SIG-M5 (cell line): ENCODE measurements at places on chromosomes 5 and 9.

- DNase-seq: no peak
Observed at GRCh38 chr5:167797933-167798332, 493.5 kb upstream of the WWC1 start.

GRCh38 chr9:132543960-132544359, 38.4 kb upstream of the BARHL1 start:
- no peak for DNase-seq

GRCh38 chr9:110671849-110672248, 3.3 kb downstream of the MUSK start:
- DNase-seq: no peak

DNA sequence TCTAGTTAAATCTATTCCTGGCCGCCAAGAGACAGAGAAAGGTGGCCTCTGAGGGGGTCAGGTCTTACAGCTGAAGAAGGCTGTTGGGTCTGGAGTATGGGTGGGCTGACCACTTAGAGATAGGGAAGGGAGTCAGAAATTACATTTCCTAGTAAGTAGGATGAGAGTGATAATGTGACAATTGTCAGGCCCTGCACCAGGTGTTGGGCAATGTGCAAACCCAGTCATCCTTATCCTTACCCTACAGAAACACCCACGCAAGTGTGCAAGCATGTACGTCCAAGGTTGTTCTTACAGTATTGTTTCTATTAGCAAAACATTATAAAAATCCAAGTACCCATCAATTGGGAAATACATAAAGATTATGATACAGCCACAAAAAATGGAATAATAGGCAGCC, 9.5 kb downstream of the SPAAR start:
- no peak for DNase-seq

DNA sequence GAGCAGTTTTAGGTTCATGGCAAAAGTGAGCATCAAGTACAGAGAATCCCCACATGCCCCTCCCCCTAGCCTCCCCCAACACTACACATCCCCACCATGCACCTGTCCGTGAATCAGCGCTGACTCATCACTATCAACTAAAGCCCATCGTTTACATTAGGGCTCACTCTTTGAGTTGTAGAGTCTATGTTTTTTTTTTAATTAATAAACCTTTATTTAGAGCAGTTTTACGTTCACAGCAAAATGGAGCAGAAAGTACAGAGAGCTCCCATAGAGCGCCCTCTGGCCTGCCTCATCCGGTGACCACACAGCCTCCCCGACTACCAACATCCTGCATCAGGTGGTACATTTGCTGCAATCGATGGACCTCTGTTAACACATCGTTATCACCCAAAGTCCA, 47.9 kb upstream of the UNC5A start:
- DNase-seq: no peak

DNA sequence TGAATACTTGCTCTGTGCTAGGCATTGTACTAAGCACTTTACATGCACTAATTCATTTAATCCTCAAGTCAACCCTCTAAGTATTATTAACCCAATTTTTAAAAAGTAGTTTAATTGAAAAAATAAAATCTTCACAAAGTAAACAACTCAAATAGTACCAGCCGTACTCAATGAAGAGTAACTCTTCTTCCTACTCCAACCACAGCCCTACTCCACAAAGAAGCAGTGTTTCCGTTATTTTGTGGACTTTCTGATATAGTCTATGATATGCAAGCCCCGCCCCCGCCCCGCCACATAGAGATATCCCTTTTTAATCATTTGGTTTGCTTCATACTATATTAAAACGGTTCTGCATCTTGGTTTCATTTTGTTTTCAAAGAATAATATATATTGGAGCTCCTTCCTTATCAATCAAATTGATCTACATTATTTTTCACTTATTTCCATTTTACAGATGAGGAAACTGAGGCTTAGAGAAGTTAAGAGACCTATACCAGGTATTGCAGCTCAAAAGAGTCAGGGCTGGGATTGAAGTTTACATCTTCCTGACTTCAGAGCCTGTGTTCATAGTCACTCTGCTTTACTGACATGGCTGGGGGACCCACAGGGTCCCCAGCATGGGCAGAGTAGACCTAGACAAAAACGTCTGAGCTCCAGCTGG, 78.6 kb downstream of the PCDH1 start:
- DNase-seq: no peak

DNA sequence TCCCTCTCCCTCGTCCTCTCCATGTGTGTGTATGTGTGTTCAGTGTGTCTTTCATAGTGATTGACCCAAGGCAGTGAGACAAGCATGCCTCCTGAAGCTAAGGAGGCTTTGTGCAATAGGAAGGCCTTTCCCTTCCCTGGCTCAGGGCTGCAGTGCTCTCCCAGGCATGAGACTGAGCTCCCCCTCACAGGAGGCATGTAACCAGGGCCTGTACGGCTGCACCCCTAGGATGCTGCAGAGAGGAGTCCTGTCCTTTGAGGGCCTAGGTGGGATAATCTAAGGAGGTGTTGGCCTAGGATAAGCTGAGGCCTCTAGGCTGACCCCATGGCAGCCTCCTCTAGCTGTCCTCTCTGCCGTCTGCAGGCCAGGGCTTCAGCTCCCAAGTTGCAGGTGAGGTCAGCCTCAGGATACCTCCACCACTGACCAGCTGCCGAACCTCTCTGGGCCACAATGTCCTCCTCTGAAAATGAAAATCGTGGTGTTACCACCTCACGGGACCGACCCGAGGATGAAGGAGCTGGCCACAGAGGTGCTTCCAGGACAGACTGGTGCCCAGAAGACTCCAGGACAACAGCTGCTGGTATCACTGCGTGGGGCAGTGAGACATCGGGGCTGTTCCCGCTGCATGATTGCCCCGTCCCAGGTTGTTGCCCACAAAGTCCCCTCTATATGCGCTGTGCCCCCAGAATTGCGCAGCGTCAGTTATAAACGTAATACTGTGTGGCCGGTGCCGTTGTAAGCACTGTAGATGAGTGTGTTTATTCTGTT, 129.6 kb downstream of the BARX1 start:
- no peak for DNase-seq

DNA sequence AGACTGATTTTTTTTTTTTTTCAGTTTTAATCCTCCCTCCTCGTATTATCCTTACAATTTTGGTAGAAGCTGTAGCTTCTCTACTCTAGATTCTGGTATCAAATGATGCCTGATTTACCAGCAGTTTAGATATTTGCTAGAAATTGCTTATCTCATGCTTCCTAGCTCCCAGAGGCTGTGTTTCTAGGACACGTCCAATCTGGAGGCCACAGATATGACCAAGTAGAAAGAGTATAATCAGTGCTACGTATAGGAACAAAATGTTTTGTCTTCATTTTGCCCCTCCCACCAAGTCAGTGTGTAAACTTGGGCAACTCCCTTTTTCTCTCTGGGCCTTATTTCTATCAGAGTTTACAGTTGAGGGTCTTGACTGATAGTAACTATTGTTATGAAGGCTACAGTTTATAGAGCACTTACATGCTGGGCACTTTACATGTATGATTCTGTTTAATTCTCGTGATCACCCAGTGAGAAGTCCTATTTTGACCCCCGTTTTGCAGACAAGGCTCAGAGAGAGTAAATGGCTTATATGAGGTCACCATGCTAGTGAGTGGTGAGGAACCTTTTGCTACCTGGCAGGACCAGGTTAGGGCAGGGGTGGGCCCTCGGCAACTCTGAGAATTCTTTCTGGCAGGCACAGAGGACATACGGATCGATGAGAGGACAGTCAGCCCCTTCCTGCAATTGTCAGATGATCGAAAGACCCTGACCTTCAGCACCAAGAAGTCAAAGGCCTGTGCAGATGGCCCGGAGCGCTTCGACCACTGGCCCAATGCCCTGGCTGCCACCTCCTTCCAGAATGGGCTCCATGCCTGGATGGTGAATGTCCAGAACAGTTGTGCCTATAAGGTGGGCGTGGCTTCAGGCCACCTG, 7.6 kb downstream of the HDHD3 start:
- no peak for DNase-seq

GRCh38 chr5:108113950-108114349, 267.9 kb downstream of the FBXL17 start:
- no peak for DNase-seq

- no peak for DNase-seq
Observed at GRCh38 chr5:78993165-78993564, 8.1 kb upstream of the ARSB start.

DNA sequence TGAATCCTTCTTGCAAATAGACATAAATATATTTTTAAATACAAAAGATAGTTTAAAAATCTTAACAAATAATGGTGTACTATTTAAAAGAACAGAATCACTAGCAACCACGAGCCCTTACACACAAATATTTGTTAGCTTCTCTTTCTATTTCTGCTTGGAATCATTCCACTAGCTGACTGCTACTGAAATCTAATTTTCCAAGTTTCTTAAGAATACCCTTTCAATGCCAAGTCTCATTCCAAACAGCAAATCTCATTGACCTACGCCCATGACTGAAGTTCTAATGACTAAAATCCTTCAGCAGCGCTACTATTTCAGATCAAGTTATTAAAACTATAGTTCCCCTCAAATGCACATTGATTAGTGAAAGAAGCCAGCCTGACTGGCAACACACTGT, 13.2 kb upstream of the PPP1R2B start:
- no peak for DNase-seq
